ENCODE measurements at places on chromosomes 3 and 15.

- DNase-seq, result no peak
Observed at GRCh38 chr3:130383424-130383823, 38.0 kb downstream of the COL6A5 start.

GRCh38 chr15:50864873-50865272 lies 43.6 kb upstream of the AP4E1 start:
- no peak for DNase-seq

DNA sequence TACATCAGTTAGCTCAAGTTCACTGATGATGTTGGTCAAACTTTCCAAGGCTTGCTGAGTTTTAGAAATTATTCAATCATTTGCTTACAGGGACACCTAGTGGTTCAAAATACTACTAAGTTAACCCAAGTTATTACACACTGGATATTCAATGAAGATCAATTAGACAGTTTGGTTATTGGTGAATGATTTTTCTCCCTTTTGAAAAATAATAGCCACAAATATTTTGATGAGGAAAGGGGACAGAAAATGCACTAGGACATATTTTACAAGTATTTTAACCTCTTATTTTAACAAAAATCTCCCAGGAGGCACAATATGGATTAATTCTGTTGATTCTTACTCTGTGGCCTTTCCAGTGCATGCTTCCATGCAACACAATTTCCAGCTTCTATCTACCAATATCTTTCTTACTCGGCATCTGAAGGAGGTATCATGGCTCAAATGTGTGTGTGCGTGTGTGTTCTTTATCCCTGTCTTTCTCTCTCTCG lies 20.1 kb upstream of the GOLGA6L2 start:
- no peak for DNase-seq

- DNase-seq, result no peak
Observed at GRCh38 chr3:71891483-71891882, 106.5 kb upstream of the PROK2 start.

- no peak for DNase-seq
Observed at GRCh38 chr3:143847787-143848631, at the start of gene SLC9A9. Gene SLC9A9, minus strand, starts transcription at chr3:143848468. Its CDS starts 146 bp downstream, at chr3:143848322.
